Activated CD8-positive, alpha-beta memory T cell treated with anti-CD3 and anti-CD28 coated beads, Interleukin-2, amount 50 U/mL, for 48 hours (primary cell): ENCODE measurements at places on chromosomes 4 and X.

- no peak for DNase-seq
Observed at GRCh38 chr4:8773124-8773931, 98.3 kb downstream of the HMX1 start.

DNA sequence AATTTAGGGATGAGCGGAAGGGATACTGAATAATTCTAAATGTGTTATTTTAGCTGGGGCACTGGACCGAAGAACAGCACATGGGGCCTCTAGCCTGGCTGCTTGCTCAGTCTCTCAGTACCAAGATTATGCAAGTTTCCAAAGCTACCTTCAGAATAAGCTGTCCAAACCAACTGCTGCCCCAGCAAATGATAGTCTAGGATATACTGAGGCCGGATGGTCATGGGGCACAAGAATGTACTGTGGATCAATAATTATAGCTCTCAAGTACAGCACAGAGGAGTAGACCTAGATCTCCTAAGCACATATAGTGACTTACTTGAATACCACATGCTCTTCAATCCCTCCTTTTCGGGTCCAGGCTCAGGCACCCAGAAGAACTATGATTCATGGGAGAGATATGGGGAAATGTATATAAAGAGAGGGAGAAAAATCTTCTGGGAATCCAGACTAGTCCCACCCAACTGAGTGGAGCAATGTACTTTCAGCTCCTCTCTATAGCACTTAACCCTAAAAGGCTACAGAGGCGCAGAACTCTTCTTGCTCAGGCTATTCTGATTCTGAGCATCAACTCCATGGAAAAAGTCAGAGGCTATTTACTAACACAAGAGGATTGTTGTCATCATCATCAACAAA is 160.3 kb upstream of the GPC4 start:
- DNase-seq = no peak

- no peak for DNase-seq
Observed at GRCh38 chrX:85051627-85052026, 48.0 kb downstream of the APOOL start.

GRCh38 chrX:117743469-117744251 is 372.9 kb downstream of the KLHL13 start:
- no peak for DNase-seq

- DNase-seq = no peak
Observed at GRCh38 chr4:139852612-139853269, 187.1 kb downstream of the MGST2 start.

- DNase-seq = no peak
Observed at GRCh38 chr4:183986971-183987946, 82.2 kb downstream of the STOX2 start.

- no peak for DNase-seq
Observed at GRCh38 chrX:72268597-72269365, 8.3 kb downstream of the RPS4X start.

- no peak for DNase-seq
Observed at GRCh38 chrX:19544693-19545305, 29.5 kb upstream of the MAP3K15 start.

GRCh38 chr4:156782491-156782890 is 189.1 kb downstream of the PDGFC start:
- no peak for DNase-seq

DNA sequence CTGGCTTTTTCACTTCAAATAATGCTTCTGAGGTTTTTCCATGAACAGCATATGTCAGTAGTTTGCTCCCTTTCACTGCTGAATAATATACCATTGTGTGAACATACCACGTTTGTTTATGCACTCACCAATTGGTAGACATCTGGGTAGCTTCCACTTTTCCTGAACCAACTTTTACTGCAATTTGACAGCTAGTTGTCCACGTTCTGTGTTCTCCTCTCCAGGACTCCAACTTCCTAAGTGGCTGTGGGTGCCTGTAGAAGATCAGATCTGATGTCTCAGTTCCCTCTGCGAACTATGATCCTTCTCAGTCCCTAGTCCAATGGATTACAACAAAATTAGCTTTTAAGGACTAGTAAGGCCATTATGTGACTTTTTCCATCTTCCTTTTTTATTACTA is 64.7 kb upstream of the PTCHD1 start:
- DNase-seq = no peak

DNA sequence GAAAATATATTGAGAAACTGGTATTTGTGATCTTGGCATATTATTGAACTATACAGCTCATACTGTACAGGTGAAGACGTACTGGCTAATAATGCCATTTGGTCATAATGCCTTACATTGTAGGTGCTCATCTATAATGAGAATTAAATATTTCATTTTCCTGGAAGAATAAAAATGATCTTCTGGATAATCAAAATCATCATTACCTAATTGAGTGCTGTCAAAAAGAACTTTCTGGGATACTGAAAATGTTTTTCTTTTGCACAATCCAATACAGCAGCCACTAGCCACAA is 4.1 kb downstream of the RASGEF1B start:
- no peak for DNase-seq

DNA sequence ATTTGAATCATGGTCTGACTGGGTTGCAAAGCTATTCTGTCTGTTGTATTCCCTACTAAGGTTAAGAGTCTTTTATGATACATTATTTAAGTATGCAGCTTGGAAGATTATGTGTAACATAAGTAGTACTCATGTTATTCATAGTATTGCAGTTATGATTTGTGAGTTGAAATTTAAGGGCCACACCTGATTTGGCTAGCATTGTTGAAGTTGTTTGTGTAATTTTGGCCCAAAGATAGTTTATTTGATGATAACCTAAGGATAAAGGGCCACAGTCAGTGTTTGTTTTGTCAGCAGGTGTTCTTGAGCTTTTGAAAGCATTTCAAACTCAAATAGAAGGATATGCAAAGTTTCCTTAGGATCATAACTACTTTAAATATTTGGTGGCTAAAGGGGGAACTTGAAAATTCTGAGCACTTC is 38.9 kb downstream of the NUDT9 start:
- no peak for DNase-seq

DNA sequence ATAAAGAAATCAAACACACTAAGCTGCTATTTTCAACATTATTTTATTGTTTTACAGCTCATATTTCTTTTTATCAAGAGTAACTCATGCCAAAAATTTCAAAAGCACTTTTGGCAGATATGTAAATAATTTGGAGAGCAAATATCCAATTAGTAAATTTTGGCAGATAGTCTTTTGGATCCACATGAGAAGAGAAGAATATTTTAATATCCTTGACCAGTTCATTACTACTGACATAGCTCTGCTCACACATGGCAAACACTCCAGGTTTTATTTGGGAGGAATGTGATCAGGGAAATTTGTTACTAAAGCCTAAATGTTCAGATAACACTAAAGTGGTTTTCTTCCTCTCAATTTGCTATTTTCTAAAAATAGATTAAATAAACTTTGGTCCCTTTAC is 1054.3 kb downstream of the FAT4 start:
- no peak for DNase-seq

GRCh38 chr4:176321589-176321988 is 1.8 kb downstream of the SPCS3 start:
- no peak for DNase-seq

GRCh38 chr4:37068580-37068979 is 176.0 kb upstream of the NWD2 start:
- no peak for DNase-seq

- peak; percentile 2 for DNase-seq
Observed at GRCh38 chrX:56788717-56789122, 59.7 kb downstream of the NBDY start.

- DNase-seq = no peak
Observed at GRCh38 chr4:24473309-24473721, 111.0 kb downstream of the DHX15 start.

GRCh38 chrX:109190542-109190941 is 291.3 kb downstream of the GUCY2F start:
- DNase-seq = no peak
